CD4-positive, alpha-beta T cell treated with Interleukin-4 for 1 hour (primary cell): ENCODE measurements at places on chromosomes 11 and 22.
A peak's percentile ranks its signal among the peaks of the same experiment; 100 is the strongest.

- peak; percentile 70 for DNase-seq
Measured at GRCh38 chr11:64742889-64743590, 902 bp downstream of the RASGRP2 start.

- no peak for DNase-seq
Measured at GRCh38 chr22:44526779-44527126, 28.7 kb upstream of the RTL6 start.

DNA sequence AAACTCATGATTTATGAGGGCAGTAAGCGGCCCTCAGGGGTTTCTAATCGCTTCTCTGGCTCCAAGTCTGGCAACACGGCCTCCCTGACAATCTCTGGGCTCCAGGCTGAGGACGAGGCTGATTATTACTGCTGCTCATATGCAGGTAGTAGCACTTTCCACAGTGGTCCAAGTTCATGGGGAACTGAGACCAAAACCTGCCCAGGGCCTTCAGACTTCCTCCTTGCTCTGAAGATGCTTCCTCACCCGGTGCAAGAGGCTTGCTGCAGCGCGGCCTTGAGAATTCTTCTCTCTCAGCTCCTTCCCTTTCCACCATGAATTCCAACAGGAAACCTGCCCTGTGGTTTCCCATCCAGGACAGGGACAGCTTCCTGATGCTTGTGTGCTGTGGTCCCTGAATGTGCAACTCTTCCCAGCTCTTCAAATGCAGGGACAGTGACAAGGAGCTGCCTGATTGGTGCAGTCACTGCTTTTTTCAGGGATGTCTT is 53.9 kb downstream of the GGTLC2 start:
- DNase-seq: no peak

GRCh38 chr22:45459235-45459634 is 43.4 kb upstream of the FBLN1 start:
- DNase-seq: no peak
